ENCODE measurements at places on chromosomes 5 and 9. TPM values are rescaled to one million over a fixed set of nuclear protein-coding genes. Genes with fewer than 3 reads are reported as not detected.
A peak's percentile ranks its signal among the peaks of the same experiment; 100 is the strongest.

Gene RECK
- total RNA-seq = 15.5 TPM

GRCh38 chr9:73216100-73216499, 64.4 kb downstream of the ANXA1 start:
- no peaks in the 10 kb centered on the region for H3K36me3 ChIP-seq
- no peaks in the 10 kb centered on the region for H3K4me1 ChIP-seq
- no peak overlapping the region for H3K4me3 ChIP-seq
- DNase-seq = no peak

Gene MFAP3
- total RNA-seq = 38.5 TPM

DNA sequence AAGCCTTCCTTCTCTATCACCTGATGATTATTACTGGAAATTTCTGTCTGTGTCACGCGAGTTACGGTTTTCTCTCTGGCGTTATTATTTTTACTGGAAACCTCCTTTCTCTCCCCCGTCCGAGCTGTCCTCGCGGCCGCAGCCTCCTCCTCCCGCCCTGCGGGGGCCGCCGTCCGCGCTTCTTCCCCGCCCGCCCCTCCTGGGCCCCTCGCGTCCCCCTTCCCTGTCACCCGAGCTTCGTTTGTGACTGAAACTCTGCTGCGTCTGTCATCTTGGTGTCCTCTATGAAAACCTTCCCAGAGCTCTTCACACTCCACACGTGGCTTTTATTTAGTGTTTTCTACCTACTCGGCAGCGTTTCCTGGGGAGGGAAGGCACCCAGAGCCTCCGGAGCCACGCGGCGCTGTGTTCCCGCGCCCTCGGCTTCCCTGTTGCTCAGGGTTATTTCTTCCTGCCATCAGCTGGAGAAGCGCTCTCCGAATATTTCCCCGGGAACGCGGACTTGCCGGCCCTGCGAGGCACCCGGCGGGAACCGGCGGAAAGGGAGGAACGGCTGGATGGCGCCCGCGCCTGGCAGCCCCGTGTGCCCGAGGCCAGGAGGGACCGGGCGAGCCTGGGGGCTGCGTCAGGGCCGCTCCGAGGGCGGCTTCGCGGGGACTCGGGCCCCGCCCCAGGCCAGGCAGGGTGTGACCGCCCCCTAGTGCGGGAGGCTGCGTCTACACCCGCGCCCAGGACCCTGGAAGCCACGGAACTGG, 33.9 kb downstream of the TRIP13 start:
- H3K4me3 ChIP-seq = peak overlapping the region; percentile 50
- no peak for DNase-seq
- H3K27me3 ChIP-seq = no peaks in the 10 kb centered on the region
- no peak overlapping the region for H3K27ac ChIP-seq
- H3K36me3 ChIP-seq = no peaks in the 10 kb centered on the region
- H3K4me1 ChIP-seq = peaks cover 13% of the 10 kb centered on the region

GRCh38 chr9:105131981-105132380, 112.5 kb upstream of the SLC44A1 start:
- no peaks in the 10 kb centered on the region for H3K4me1 ChIP-seq
- H3K4me3 ChIP-seq = no peak overlapping the region
- no peaks in the 10 kb centered on the region for H3K36me3 ChIP-seq
- H3K27me3 ChIP-seq = no peaks in the 10 kb centered on the region

Gene CATSPER3
- not detected for total RNA-seq

All from vagina (tissue), 2 donors.